ENCODE measurements at places on chromosomes 3 and 15. TPM values are rescaled to one million over a fixed set of nuclear protein-coding genes. Genes with fewer than 3 reads are reported as not detected.
A peak's percentile ranks its signal among the peaks of the same experiment; 100 is the strongest.

HCLS1 gene
- 0.20 TPM for total RNA-seq

SLC28A1 gene
- total RNA-seq = not detected

GRCh38 chr3:159838938-159839337 lies 149.7 kb upstream of the IL12A start:
- DNase-seq = no peak

DNA sequence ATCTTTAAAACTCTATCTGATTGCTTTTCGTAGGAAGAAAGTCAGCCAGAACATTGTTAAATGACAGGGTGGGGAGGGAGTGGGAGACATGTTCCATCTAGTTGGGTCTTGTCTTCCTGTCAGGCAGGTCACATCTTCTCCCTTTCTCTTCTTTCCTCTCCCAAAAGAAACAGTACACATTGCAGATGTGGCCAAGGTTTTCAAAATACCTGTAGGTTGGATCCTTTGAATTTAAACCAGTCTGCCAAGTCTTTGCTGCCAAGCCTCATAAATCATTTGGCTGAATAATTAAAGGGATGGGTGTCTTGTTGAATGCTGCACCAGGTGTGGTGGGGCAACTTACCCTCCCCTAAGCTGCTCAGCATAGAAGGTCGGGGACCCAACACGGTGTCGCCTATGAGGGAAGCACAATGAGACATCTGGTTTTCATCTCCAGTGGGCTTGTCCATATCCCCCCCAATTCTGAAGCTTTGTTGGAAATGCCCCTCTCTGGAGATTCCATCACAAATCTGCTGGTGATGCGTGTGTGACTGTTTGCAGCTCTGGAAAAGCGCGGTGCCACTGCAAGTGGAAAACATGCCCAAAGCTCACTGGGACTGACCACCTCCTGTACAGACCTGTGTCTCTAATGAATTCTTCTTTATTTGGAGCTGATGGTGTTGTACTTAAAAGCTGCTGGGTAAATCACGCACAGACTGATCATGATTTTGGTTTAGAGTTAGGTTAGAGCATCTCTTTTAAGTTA lies 112.6 kb downstream of the FILIP1L start:
- no peak for DNase-seq

DNA sequence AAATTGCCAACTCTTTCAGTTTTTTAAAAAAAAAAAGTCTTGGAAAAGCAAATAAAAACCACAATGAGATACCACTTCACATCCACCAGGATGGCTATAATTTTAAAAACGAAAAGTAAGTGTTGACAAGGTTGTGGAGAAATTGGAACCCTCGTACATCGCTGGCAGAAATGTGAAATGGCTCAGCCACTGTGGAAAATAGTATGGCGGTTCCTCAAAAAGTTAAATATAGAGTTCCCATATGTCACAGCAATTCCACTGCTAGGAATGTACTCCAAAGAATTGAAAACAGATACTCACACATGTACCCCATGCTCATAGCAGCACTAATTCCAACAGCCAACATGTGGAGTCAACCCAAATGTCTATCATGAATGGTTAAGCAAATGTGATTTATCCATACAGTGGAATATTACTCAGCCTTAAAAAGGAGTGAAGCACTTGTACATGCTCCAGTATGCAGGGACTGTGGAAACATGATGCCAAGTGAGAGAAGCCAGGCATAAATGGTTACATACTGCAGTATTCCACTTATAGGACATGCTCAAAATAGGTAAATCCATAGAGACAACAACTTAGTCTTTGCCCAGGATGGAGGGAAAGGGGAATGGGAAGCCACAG lies 73.8 kb upstream of the PCSK6 start:
- no peak for DNase-seq

DNA sequence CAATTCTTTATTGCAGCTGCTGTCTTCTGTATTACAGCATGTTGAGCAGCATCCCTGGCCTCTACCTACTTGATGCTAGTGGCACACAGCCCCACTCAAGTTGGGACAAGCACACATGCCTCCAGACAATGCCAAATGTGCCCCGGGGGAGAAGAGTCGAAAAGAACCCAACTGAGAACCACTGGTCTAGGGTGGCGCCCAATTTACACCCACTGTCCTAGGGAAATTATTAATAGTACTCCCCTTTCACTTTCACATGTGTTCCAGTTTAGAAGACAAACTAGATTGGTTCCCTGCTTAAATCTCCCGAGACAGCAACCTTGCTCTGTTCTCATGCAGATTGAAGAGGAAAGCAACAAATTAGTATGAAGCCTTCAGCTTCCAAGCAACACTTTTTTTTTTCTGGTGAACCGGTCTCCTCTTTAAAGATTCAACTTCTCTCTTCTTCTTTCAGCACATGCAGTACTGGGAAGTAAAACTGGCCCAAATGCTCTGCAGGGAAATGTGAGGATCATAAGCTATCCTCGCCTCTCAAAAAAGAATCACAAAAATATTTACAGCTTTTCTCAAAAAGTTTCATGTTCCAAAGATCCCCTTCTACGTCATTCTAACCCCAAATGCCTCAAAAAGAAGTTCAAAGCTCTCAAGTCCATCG lies 823.9 kb upstream of the CFAP20DC start:
- DNase-seq = no peak

GASK1A gene
- total RNA-seq = 0.87 TPM

C3orf52 gene
- total RNA-seq = 33.1 TPM

DNA sequence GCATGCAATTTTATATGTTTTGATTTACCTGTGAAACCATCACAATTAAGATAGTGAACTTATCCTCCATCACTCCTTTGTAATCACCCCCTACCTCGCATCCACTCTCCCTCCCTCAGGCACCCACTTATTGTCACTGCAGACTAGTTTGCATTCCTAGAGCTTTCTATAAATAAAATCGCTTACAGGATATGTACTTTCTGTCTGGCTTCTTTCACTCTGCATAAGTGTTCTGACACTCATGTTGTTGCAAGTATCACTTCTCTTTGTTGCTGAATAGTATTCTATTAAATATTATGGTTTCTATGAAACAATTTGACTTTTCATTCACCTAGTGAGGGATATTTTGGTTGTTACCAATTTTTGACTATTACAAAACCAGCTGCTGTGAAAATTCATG lies 139.3 kb downstream of the RSRC1 start:
- DNase-seq = no peak

DNA sequence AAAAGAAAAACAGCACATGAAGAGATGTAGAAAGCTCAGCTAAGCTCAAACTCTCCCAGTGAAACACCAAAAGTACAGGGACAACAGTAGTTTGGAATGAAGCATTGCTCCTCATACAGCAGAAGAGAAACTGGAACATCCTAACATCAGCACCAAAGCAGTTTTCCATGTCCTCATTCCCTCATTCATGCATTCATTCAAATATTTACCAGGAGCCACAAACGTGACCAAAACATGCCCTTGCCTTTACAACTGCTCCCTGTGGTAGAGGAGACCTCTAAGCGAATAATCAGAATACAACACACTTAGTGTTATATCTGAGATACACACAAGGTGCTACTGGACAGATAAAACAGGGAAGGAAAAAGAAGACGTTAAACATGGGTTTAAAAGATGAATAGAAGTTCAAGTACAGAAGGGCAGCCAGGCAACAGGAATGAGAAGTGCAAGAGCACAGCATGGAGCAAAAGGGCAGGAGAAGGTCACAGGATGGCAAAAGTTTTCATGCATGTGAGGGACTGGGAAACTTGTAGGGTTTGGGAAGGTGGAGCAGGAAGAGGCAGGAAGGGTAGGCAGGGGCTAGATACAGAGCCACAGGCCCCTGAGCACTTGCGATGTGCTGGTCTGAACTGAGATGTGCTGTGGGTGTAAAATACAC lies 58.5 kb upstream of the LMCD1 start:
- peak; percentile 29 for DNase-seq

GRCh38 chr15:26889298-26889898 lies 22.5 kb downstream of the GABRA5 start:
- DNase-seq = peak; percentile 66

- no peak for DNase-seq
Measured at GRCh38 chr3:197926418-197926817, 23.6 kb upstream of the RPL35A start.

CRABP1 gene
- total RNA-seq = not detected

GRCh38 chr15:41424809-41425208 lies 7.9 kb downstream of the RTF1 start:
- DNase-seq = no peak

GRCh38 chr3:112143251-112143650 lies 10.2 kb upstream of the GCSAM start:
- DNase-seq = no peak

GRCh38 chr3:57598765-57599360 lies 1.7 kb upstream of the ARF4 start:
- no peak for DNase-seq

HRG gene
- total RNA-seq = not detected

DNA sequence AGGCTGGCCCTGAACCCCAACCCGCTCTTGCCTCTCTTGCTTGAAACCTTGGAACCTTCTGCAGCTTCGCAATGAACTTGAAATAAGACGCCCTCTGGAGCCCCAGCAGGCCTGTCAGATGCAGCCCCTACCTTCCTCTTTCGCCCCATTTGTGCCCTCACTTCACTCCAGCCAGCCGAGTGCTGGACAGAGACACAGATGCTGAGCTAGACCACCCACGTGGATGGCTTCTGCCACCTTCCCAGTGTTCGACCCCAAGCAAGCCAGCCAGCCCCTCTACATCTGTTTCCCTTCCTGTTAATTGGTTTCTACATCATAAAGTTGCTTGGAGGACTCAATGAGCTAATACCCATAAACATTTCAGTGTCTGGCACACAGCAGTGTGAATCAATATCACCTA lies 23.8 kb upstream of the SNRPA1 start:
- DNase-seq = no peak

UBAP1L gene
- total RNA-seq = under 0.01 TPM

IMPG2 gene
- total RNA-seq = 0.35 TPM

DNA sequence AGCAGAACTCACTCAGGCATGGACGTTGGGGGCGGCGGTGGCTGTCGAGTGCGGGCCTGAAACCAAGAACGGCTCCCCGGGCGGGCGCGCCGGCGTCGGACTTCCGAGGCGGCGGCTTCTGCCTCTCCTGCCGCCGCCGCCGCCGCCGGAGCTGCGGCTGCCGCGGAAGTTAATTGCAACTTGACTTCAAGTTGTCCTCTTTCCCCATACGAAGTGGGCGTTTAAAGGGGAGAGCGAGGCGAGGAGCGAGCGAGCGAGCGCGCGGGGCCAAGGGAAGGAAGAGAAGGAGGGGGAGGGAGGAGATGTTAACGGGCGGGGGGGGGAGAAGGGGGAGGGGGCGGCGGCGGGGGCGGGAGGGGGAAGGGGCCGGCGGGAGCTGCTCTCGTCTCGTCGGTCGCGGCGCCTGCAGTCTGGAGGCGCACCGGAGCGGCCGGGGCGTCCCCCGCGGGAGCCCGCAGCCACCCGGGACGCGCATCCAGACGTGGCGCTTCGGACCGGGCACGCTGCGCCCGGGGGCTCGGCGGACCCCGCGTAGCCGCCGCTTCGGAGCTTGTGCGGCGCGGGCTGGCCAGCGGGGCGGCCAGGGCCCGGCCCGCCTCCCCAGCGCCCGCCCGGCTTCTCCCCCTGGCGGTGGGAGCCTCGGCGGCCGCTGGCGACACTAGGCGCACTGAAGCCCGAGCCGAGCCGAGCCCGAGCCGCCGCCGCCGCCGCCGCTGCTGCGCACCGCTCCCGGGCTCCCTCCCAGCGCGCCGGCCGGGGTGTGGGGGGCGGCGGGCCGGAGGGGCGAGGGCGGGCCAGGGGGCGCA lies 19.7 kb upstream of the SATB1 start:
- no peak for DNase-seq

FAM81A gene
- total RNA-seq = 1.4 TPM

GRCh38 chr3:82281205-82281604 lies 519.8 kb upstream of the GBE1 start:
- DNase-seq = peak; percentile 19

GRCh38 chr3:24668039-24668438 lies 173.4 kb upstream of the THRB start:
- DNase-seq = no peak

- no peak for DNase-seq
Measured at GRCh38 chr3:42205800-42206514, 60.0 kb downstream of the CCK start.

SV2B gene
- under 0.01 TPM for total RNA-seq

GRCh38 chr3:106206613-106207012 lies 337.8 kb upstream of the CBLB start:
- DNase-seq = no peak

DNA sequence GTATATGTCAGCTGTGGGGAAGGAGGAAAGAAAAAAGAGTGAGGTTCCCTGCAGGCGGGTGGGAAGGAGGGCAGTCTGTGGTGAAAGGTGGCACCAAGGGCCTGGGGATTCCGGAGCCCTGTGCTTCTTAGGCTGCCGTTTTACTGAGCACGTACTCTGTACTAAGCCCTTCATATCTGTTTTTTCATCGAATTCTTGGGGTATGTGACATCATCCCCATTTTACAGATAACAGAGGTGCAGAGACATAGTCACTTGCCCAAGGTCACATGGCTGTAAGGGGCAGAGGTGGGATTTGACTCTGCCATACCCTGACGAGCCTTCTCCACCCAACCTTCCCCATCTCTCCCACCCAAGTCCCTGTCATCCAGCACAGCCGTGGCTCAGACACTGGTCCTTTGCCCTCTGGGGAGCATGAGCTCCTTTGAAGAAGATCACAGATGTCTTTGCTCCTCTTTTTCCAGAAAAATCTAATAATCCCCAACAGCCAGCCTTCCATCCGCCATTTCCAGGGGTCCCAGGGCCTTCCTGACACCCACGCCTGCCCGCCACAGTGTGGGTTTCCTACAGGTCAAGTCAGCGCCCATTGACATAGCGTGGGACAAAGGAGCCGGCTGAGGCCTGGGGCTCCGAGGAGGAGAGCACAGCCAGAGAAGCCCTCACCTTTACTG lies 24.2 kb downstream of the CYP11A1 start:
- no peak for DNase-seq

SEMA5B gene
- total RNA-seq = not detected

DNA sequence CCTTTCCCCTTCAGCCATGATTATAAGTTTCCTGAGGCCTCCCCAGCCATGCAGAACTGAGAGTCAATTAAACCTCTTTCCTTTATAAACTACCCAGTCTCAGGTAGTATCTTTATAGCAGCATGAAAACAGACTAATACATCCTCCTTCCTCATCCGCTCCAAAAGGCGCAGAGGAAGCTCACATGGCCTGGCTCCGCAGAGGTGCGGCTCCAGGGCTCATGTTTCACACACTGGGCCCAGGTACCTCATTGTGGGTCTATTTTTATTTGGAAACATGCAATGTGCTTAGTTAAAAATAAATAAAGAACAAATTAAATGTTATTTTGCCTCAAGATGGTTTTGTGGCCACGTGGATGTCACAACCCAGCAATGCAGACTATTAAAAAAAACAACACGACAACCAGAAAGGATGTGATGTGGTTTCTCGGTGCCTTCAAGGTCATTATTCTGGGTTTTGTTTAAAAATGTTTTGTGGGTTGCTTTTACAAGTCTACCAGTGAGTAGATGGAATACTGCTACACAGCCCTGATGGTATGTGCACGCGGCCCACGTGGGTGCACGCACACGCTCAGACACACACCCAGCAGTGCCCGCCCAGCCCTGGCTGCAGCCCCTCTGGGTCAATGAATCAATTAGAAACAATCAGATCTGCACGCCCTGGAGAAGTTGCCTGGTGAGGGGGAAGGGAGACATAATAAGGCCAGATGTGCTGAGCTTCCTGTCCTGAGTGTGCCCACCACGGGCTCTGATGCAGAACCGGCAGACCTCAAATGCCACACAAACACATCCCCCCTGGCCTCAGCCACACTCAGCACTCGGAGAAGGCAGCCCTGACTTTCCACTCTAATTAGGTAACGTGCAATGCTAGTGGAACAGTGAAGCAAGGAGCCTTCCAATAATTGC lies 140.1 kb downstream of the ADAMTS17 start:
- peak; percentile 40 for DNase-seq

GOLGA8Q gene
- total RNA-seq = 1.4 TPM
